ENCODE measurements at places on chromosomes 7 and 10.

- no peak for DNase-seq
Observed at GRCh38 chr7:155380976-155381851, 76.7 kb upstream of the EN2 start.

DNA sequence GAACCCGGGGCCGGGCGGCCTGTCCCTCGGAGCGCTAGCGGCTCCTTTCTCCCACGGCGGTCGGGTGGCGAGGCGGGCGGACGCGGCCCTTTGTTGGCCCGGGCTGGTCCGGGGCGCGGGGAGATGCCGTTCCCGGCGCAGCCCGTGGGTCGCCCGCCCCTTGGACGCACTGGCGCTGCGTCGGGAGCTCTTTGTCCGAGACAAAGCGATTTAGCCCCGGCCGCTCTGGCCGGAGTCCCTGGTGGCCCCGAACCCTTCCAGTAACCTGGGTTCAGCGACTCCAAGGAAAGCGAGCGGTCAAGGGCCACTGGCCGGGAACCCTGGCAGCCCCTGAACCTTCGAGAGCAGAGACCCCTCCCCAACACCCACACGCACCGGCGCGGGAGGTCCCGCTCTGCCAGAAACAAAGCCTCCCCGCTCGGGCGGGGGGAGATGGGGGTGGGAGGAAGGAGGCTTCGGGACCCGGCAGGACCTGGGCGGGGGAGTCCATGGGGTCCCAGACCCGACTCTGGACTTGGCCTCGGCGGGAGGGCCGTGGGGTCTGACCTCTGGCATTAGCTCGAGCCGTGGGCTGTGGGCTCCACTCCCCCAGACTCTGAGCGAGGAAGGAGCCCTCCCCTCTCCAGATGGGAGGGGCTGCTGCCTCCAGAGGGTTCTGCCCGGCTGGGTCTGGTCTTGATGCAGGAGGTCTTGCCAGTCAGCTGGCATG is 836 bp downstream of the DPYSL4 start:
- no peak for DNase-seq

DNA sequence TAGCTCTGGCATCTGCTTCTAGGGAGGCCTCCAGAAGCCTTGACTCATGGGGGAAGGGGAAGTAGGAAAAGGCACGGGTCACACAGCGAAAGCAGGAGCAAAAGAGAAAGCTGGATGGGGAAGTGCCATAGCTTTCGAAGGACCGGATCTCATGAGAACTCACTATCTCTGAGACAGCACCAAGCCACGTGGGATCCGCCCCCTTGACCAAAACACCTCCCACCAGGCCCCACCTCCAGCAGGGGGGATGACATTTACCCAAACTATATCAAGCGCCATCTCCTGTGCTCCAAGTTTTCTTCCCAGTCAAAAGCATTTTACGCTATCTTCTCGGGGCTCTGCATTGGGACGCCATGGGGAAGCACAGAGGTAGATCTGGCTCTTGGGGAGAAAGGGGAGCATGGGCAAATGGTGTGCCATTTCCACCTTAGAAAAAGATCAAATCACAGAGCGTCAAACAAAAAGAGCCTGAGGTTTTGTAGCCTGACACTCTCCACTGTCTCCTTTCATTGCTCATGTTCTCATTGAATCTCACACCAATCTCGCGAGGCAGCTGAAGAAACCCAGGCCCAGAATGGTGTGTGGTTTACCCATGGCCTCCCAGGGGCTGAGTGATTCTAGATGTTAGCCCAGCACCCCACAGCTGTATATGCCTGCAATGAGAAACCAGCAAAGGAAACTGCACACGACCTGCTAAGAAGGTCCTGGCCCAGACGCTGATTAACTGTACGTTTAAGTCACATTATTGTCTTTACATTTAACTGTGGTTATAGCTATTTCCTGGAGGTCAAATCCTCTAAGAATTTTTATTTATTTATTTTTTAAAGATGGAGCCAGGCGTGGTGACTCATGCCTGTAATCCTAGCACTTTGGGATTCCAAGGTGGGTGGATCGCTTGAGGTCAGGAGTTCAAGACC is 8.1 kb upstream of the OLAH start:
- DNase-seq = no peak

DNA sequence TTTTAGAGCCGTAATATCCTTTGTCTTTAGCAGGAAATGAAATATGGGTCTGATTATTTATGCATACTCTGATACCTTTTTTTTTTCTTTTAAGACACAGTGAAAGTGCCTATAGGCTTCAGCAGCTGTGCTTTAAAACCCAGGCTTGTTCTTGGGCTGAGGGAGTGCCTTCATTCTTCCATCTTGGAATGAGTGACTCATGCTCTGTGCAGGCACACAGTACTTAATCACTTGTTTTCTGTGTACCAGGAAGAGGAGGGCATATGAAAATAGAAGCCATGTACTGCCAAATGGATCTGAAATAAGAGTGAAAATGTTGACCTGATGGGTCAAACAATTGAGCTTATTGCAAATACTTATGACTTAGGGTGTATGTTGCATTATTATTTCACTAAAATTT is 12.0 kb downstream of the INPP5F start:
- no peak for DNase-seq

DNA sequence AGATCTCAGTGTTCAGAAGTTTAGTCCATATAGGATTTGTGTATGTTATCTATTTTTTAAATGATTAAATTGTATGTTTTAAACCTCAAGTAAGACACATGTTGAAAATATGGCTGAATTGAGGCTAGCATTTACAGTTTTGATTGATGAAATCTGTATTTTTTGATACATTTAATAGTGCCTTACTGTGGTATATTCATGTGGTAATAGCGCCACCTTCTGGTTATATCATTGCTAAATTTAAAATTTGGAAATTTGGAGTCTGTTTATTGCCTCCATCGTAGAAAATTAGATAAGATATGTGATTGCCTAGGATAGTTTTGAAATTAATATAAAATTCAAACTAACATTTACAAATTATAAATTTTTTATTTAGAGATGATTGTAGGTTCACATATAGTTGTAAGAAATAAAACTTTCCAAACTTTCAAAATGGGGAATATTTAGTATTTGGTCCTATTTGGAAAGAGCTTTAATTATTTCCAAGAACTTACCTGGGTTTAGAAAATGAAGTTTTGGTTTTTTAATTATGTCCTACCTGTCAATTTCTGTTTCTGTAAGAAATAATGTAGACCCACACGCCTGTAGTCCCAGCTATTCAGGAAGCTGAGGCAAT is 19.1 kb upstream of the ARMS2 start:
- DNase-seq = no peak

DNA sequence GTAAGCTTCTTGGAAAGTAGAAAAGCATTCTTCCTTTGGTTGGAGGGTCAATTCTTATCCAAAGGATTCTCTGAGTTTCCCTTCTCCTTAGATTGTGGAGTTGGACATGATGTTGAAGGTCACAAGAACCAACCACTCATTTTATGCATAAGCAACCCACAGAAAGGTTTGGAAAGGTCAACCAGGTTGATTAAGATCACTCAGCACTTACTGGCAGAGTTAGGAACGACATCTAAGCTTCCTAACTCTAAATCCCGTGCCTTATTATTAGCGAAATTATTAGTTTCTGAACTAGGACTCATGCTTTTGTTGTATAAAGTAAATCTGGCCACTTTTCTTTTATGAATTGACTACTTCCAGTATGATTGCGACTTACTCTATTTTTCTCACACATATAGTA is 137.0 kb upstream of the MINDY3 start:
- DNase-seq = no peak

GRCh38 chr10:15842556-15843169 is 17.6 kb downstream of the MINDY3 start:
- no peak for DNase-seq

DNA sequence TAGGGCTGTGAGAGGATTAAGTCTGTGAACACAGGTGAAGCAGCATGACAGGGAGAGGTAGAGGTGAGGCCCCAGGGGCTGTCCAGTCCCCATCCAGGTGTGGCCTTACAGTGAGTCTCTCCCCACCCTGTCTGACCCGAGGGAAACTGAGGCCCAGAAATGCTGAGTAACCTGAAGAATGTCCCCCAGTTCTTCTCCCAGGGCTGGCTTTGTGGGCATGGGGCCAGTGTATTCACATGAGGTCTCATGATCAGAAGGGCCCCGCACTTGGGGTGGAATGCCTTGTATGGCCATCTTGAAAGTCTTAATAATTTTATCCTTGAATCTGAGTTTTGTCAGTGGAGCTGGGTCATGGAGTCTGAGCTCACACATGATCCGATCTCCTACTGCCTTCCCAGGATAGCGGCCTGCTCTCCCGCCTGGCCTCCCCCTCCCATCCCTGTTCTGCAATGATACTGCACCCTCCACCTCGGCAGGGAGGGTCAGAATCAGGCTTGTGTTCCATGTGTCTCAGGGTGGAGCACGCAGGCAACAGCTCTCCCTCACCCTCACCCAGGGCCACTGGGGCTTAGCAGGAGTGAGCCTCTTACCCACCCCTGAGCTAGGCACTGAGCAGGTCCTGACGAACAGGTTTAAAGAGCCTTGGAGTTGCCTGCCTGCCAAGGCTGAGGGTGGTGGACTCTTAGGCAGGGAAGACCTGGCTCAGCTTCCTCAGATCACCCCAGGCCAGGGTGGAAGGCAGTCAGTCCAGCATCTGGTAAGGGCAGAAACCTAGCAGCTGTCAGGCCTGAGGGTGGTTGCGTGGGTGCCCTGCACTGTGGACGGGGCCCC is 41.4 kb upstream of the NPFFR1 start:
- DNase-seq = no peak
